Hepatocyte (in vitro differentiated cells): ENCODE measurements at places on chromosomes 2 and 18. TPM values are rescaled to one million over a fixed set of nuclear protein-coding genes. Genes with fewer than 3 reads are reported as not detected.

MROH2A gene
- not detected in 2 replicates for total RNA-seq

PPP4R1 gene
- 91.0 and 93.6 TPM in 2 replicates for total RNA-seq

DLX1 gene
- not detected in 2 replicates for total RNA-seq

MC5R gene
- total RNA-seq = not detected in 2 replicates

- DNase-seq = no peak
Measured at GRCh38 chr2:18487106-18487913, 73.1 kb downstream of the RDH14 start.

GRCh38 chr18:79068341-79068936 is 755 bp upstream of the ATP9B start:
- DNase-seq = no peak

DNA sequence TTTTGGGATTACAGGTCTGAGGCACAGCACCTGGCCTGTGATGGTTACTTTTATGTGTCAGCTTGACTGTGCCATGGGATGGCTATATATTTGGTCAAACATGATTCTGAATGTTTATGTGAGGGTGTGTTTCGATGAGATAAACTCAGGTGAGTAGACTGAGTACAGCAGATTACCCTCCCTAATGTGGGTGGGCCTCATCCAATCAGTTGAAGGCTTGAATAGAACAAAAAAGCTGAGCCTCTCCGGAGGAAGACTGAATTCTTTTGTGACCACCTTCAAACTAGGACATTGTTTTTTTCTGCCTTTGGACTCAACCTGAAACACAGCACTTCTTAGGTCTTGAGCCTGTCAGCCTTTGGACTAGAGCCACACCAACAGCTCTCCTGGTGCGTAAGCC is 49.4 kb upstream of the FIGN start:
- DNase-seq = no peak

- no peak for DNase-seq
Measured at GRCh38 chr18:195651-196050, 37.3 kb downstream of the USP14 start.

LIPG gene
- 75.2 and 85.2 TPM in 2 replicates for total RNA-seq

GRCh38 chr18:41761333-41762018 is 193.6 kb upstream of the PIK3C3 start:
- DNase-seq = peak; percentile 37

- no peak for DNase-seq
Measured at GRCh38 chr2:163428187-163428586, 307.6 kb downstream of the FIGN start.

DNA sequence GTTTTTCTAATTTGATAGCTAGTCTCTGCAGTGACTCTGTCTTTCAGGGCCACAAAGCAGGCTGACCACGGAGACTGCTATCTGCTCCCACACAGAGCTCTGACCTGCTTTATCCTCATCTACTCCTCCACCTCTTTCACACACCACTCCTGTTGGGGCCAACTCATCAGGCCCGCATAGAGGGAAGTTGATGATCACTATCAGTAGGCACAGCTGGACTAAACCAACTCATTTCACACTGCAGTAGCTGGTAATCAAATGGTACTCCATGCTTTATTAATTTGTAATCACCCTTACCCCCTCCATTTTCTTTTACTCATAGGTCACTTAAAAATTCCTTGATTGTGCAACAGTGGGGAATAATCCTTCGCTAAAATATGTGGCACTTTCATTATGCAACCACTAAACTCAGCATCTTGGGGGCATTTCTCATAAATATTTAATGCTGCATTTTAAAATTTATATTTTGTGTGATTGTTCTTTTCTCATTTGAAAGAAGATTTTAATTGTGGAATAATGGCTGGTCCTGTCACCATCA is 249.8 kb upstream of the GCFC2 start:
- DNase-seq = no peak

DNA sequence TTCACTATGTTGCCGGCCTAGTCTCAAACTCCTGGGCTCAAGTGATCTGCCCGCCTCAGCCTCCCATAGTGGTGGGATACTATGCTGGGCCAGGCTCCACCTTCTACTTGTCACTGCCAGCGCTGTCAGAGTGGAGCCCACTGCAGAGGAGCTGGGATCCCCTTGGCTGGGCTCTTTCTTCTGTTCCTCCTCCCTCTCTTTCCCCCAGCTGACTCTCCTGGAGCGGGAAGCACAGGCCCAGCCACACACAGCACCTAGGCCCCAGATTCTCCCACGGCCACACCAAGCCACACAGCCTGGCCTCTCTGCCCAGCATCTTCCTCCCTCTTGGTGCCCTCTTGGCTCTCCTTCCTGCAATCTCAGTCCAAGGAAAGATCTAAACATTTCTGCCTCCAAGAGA is 3.7 kb upstream of the GAREM2 start:
- DNase-seq = no peak

RTP5 gene
- total RNA-seq = not detected in 2 replicates

PROC gene
- total RNA-seq = 42.6 and 62.3 TPM in 2 replicates

GRCh38 chr2:171404261-171404660 is 29.5 kb downstream of the METTL8 start:
- no peak for DNase-seq

DNA sequence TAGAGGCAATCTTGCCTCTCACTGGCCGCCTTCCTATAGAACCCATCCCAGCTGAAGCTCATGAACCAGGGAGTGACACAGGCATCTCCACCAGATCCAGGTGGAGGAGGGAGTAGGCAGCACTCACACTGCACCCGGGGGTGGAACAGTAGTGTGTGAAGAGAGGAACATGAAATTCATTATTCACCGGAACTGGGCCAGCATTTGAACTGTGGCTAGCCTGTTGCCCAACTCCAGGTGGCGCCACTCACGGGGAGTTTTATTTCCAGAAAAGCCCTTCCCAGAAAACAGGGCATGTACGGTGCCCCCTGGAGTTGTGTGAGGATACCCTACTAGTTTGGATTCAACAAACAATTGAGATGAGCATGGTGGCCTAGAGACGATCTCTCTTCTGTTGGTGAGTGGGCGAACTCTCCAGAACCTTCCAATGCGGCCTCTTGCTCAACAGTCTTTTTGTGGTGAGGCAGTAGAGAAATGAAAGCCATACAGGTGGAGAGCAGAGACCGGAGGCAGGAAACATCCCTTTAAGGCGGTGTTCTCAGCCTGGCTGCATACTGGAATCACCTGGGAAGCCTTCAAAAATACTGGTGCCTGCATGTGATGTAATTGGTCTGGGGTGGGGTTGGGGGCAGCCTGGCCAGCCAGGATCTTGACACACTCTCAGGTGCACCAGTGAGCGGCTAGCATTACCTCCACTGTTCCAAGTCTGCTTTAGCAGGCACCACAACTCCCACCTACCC is 73.5 kb upstream of the NEDD4L start:
- no peak for DNase-seq

GRCh38 chr2:44680983-44681531 is 260.4 kb upstream of the SIX3 start:
- DNase-seq = peak; percentile 6

SLC5A7 gene
- total RNA-seq = 0.03 TPM in 1 of 2 replicates, not detected in the other

PSTPIP2 gene
- total RNA-seq = 21.2 and 24.5 TPM in 2 replicates

TRIM43 gene
- not detected in 2 replicates for total RNA-seq

DNA sequence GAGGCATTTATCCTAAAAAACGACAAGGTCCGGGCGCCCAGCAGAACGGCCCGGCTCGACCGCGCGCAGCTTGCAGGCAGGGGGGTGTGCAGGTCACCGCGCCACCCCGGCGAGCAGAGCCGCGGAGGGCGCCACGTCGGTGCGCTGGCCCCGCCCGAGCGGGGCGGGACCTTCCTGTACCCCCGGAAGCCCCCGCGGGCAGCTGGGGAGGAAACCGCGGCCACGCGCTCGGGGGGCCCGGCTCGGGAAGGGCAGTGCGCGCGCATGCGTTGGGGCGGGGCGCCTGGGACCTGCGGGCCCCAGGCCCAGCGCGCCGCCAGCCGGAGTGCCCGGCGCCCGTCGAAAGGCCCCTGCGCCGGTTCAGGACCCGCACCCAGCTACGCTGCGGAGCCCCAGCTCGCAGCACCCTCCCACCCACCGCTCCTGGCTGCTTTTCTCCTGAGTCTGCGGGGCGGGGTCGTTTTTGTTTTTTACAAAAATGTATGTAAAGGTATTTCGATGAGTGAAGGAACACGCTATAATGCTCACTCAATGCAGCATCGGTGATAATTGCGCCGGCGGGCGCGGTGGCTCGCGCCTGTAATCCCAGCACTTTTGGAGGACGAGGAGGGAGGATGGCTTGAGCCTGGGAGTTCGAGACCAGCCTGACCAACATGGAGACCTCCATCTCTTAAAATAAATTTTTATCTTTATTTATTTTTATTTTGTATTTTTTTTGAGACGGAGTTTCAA is 47.7 kb upstream of the POMC start:
- peak; percentile 89 for DNase-seq

DNA sequence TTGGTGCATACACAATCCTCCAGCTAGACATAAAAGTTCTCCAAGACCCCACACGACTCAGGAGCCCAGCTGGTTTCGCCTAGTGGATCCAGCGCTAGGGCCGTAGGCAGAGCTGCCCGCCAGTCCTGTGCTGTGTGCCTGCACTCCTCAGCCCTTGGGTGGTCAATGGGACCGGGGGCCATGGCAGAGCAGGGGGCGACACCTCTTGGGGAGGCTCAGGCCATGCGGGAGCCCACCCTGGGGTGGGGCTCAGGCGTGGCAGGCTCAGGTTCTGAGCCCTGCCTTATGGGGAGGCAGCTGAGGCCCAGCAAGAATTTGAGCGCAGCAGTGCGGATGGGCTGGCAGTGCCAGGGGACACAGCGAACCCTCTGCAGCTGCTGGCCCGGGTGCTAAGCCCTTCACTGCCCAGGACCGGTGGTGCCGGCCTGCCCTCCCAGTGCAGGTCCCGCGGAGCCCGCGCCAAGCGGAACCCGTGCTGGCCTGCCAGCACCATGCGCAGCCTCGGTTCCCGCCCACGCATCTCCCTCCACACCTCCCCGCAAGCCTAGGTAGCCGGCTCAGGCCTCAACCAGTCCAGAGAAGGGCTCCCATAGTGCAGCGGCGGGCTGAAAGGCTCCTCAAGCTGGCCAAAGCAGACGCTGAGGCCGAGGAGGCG is 1566.6 kb upstream of the SLC39A10 start:
- no peak for DNase-seq

DNA sequence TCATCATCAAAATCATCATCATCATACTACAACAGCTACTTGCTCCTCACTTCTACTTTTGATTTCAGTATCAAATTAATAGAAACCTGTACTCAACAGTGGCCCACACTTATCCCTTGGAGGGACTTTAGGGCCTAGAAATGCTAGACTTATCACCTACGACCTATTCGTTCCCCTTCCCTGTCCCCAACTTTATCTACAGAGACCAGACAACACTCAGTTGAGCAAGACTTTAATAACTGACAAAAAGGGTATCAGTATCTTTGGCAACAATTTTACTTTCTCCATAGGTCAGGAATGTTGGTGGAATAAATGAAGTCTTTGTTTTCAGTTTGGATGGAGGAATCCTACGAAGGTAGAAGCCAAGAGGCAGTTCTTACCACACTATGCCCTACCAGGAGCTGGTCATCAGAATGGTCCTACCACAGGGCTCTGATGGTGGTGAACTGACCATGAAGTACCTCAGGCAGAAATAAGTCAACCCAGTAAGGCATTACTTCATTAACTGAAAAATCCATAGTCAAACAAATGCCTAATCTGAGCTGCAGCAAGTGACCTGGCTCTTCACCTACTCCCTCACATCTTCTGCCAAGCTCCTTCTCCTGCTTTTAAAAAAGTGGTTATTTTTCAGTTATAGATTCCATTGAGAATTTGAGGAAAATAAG is 26.6 kb downstream of the MBD2 start:
- no peak for DNase-seq

SLC38A11 gene
- total RNA-seq = 5.1 and 8.4 TPM in 2 replicates

- no peak for DNase-seq
Measured at GRCh38 chr2:128803222-128803621, 484.6 kb upstream of the HS6ST1 start.

DNA sequence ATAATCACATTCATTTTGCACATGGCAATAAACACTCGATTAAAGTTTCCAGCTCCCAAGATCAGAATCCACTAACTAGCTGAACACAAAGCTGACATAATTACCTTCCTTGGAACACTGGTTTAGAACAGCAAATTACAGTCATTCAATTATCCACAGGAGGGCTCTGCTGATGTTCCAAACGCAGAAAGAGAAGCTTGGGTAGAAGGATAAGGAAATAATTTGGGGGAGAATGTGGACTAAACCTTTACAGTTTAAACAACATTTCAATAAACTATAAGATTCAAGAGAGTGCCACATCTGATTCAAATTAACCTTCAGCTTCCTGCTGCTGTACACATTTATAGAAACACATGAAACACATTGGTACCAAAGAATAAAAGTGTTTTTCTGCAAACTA is 67.8 kb upstream of the ARL4C start:
- DNase-seq = peak; percentile 35

- DNase-seq = no peak
Measured at GRCh38 chr18:6980363-6980762, 137.2 kb downstream of the LAMA1 start.

GLI2 gene
- total RNA-seq = 3.8 and 5.8 TPM in 2 replicates

- no peak for DNase-seq
Measured at GRCh38 chr2:16653799-16654198, 11.8 kb downstream of the CYRIA start.

DNA sequence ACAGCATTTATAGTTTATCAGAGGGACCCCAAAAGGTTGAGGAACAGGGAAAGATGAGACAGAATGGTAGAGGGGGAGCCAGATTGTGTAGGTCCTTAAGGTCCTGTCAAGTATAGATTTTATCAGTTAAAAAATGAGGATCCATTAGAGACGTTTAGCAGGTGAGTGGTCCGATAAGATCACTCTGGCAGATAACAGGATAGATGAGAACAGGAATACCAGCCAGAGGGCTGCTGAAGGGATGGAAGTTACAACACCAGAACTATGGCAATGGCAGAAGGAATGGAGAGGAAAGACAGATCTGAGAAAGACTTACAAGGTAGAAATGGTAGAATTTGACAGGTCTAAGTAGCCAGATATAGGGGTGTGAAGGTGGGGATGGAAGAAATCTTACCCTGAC is 141.7 kb downstream of the CDH20 start:
- DNase-seq = no peak
